ENCODE measurements at places on chromosomes 1 and 21.

GRCh38 chr1:183739741-183740271 is 65.1 kb upstream of the RGL1 start:
- no peak for DNase-seq

DNA sequence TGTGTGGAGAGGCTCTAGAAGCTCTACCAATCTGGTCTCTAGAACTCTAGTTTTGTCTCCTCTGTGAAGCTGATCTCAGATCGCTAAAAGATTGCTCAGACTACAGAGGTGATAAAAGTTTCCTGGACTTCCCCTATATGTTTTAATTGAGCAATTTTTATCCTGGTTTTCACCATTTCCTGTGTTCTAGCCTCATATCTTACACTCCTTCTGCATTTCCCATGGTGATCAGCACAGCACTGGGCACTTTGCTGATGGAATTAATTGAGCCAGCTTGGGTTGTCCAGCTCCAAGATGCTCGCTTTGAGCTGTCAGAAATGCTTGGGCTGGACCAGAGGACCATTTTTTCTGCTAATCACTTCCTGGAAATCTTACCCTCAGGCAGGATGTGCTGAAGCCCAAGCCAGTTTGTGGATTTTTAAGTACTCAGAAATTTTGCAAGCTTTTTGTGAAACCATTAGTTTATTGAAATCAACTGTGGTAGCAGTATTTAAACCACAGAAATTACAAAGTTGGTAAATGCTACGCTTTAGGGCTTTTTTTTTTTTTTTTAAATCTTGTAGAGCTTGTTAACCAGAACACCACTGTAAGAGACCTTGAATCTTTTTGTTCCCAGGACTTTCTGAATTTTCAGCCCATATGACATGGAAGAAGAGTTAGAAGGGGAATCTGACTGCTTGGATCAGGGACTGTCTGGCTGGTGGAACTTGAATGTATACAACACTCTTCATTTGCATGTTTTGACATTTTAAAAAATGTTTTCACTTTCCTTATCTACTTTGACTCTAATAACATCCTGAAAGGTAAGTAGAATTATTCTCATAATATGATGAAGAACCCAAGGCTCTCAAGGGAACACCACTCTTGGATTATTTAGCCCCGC is 28.4 kb downstream of the CD48 start:
- DNase-seq: no peak

- DNase-seq: no peak
Measured at GRCh38 chr1:115702959-115703358, 61.2 kb downstream of the VANGL1 start.

DNA sequence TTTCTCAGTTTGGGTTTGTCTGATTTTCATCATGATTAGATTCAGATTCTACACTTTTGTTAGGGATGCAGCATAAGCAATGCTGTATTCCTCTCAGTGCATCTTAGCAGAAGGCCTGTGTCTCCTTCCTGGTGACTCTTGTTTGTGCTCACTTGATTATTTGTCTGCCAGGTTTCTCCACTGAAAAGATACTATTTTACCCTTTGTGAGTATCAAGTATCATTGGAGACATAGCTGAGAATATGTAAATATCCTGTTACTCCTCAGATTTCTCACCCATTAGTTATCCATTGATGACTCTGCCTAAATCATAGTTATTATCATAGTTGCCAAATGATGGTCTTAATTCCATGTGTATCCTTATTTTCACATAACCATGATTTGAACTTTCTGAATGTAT is 148.5 kb downstream of the POU2F1 start:
- no peak for DNase-seq

GRCh38 chr1:184889166-184889565 is 85.1 kb downstream of the NIBAN1 start:
- no peak for DNase-seq

GRCh38 chr1:89104147-89104546 is 21.8 kb downstream of the GBP2 start:
- DNase-seq: no peak

Data from CD4-positive, alpha-beta T cell treated with Interferon gamma for 1 hour (primary cell).